Activated T-cell treated with anti-CD3 and anti-CD28 coated beads, Interleukin-2, amount 50 U/mL, for 72 hours (primary cell): ENCODE measurements at places on chromosomes 12 and 14. TPM values are rescaled to one million over a fixed set of nuclear protein-coding genes. Genes with fewer than 3 reads are reported as not detected.

GRCh38 chr12:6074427-6074826 lies 50.0 kb downstream of the VWF start:
- no peak for DNase-seq

DNA sequence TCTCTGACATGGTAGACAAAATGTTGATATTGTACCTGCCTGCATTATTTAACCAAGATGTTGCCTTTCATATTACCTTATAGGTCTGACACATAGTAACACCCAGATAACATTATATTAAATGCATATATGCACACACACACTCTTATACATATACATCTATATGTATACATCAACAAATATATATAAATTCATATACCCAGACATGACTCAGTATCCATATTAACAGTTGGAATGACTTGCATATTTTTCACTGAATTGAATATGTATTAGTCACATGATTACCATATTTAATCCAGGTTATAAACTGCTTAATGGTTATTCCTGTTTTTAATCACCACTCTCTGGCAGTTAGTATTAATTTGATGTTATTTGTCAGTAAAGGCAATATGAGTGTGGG lies 85.2 kb downstream of the PAX9 start:
- DNase-seq = no peak

DNA sequence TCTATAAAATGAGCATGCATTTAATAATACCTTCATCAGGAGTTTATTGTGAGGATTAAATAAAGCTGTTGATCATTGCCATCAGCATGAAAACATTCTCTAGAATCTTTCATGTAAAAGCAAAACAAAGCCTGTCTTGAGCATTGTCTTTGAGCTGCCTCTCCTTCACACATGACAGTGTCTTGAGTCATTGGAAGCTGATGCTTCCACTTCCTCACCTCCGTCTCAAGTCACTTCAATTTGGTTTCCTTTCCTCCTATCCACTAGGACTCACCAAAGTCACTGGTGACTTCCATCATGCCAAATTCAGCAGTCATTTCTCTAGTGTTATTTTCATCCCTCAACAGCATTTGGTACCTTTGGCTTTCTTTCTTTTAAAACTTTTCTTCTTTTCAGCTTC lies 31.6 kb upstream of the MYBPC1 start:
- no peak for DNase-seq

- no peak for DNase-seq
Measured at GRCh38 chr14:98010784-98011183, 1213.6 kb downstream of the VRK1 start.

CLEC6A gene
- not detected for total RNA-seq

- no peak for DNase-seq
Measured at GRCh38 chr14:81245771-81246170, 25.0 kb upstream of the GTF2A1 start.
